NCI-H2029 treated with DMSO at 0.1 percent for 48 hours (cell line): ENCODE measurements at places on chromosomes 7 and 10.

DNA sequence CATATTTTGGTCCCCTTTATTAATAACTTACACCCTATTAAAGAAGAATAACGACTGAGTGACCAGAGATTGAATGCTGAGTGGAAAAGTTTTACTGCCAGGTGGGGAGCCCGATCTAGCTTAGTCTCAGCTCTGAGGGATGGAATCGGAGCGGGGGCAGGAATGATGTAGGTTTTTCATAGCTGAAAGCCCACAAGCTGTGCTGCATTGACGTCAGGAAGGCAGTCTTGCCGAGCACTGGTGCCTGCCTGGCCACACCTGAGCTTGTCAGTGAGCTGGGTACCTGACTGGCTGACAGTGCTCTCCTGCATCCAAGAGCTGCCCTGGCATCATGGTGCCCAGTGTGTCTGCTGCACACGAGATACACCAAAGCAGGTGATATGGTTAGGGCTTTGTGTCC, 34.8 kb downstream of the GRK5 start:
- DNase-seq: no peak

- DNase-seq: no peak
These were observed 62.6 kb downstream of the CDK6 start for GRCh38 chr7:92773808-92774207.

DNA sequence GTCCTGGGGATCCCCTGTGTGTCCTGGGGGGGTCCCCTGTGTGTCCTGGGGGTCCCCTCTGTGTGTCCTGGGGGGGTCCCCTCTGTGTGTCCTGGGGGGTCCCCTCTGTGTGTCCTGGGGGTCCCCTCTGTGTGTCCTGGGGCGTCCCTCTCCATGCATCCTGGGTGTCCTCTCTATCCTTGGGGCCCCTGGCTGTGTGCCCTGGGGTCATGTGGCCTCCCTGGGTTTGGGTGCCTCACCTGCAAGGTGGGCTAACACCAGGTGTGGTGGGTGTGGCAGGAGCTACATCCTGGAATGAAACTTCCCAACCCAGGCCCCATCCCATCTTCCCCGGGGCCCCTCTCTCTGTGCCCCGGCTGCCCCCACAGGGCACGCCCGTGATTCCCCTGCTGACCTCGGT, 4.9 kb downstream of the CYP2W1 start:
- no peak for DNase-seq

GRCh38 chr10:88131511-88132139, 268.2 kb downstream of the PTEN start:
- no peak for DNase-seq

GRCh38 chr10:131849591-131850382, 51.0 kb upstream of the PPP2R2D start:
- DNase-seq: no peak

- DNase-seq: no peak
These were observed 345.6 kb downstream of the MDFIC start for GRCh38 chr7:115267503-115267902.

- no peak for DNase-seq
These were observed 72.2 kb upstream of the COL13A1 start for GRCh38 chr10:69729326-69730048.

DNA sequence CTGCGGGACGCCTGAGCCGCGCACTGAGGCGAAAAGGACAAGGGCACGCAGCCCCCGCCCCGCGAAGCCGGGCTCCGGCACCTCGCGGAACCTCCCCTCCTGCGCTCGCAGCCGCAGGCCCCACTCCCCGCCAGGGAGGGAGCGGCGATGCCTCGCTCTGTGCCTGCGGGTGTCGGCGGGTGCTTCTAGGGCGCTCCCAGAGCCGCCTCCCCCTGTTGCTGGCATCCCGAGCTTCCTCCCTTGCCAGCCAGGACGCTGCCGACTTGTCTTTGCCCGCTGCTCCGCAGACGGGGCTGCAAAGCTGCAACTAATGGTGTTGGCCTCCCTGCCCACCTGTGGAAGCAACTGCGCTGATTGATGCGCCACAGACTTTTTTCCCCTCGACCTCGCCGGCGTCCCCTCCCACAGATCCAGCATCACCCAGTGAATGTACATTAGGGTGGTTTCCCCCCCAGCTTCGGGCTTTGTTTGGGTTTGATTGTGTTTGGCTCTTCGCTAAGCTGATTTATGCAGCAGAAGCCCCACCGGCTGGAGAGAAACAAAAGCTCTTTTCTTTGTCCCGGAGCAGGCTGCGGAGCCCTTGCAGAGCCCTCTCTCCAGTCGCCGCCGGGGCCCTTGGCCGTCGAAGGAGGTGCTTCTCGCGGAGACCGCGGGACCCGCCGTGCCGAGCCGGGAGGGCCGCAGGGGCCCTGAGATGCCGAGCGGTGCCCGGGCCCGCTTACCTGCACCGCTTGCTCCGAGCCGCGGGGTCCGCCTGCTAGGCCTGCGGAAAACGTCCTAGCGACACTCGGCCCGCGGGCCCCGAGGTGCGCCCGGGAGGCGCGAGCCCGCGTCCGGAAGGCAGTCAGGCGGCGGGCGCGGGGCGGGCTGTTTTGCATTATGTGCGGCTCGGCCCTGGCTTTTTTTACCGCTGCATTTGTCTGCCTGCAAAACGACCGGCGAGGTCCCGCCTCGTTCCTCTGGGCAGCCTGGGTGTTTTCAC, 519 bp downstream of the ITGB8 start:
- no peak for DNase-seq

GRCh38 chr7:50812094-50812493, 29.4 kb upstream of the GRB10 start:
- no peak for DNase-seq

GRCh38 chr10:97498841-97499560, at the start of gene UBTD1:
Gene UBTD1 (plus strand): TSS chr10:97498924. CDS start chr10:97499204, 280 bp downstream.
- no peak for DNase-seq

DNA sequence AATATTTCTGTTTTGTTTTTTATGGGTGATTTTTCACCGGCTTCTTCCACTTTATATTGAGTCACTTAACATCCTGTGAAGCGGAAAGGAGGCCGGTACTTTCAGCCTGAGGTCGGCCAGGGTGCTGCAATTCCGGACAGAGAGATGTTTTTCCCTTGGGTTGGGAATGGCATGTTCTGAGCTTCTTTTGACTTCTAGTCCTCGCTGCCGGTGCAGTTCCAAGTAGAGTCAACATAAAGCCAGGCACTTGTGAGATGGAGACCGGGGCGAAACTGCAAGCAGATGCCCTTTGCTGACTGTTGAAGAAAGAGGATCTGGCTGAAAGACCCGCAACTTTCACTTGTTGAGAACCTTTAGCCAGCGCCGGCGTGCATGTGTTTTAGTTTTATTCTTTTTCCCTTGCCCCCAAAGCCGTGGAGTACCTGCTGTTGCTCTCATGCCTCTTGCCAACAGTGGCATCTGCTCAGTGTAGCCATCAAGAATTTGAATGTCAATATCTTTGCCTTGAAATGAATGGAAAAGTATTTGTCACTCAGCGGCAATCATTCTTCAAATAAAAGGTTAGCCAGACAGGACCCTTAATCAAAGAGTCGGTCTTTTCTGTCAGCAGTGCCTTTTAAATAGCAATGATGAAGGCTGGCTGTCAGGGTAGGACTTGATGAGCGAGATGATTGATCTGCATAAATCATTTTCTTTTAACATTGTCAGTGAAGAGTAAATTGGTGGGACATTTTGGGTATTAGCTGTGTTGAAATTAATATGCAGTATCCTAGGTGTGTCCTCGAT, 351.2 kb downstream of the LRMDA start:
- DNase-seq: no peak

GRCh38 chr7:113015034-113015645, 71.5 kb downstream of the GPR85 start:
- DNase-seq: no peak

- DNase-seq: no peak
These were observed 56.4 kb downstream of the CTBP2 start for GRCh38 chr10:125103924-125104323.

DNA sequence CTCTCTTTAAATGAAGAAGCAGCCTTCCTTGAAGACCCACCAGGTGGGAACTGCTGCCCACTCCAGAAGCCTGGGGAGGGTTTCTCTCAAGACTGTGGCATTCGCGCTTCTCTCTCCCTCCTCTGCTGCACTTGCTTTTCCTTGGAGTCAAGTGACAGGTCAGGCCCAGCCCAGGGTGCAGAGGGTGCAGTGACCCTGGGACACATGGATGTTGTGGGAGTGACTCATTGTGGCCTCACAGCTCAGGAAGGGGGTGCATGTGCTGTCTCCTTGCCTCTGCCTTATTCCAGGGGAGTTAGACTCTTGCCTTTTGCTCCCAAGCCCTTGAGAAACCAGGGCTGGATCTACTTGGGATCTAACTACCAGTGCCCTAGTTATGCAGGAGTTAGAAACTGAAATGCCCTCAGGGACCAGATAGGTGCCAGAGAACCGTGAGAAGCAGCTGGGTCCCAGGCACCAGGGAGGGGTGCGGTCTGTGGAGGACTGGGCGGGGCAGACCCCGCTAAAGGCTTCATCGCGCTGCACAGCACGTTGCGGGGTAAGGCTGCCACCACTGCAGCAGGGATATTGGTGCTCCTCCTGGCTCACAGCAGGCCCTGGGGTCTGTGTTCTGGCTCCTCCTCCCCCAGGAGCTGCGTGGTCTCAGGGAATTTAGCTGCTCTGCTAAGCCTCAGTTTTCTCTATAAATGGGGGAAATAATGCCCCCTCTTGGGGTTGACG, 11.4 kb downstream of the FAM241B start:
- no peak for DNase-seq

GRCh38 chr10:6009150-6009549, 31.8 kb upstream of the IL15RA start:
- DNase-seq: no peak

GRCh38 chr10:100724531-100725027, 20.8 kb upstream of the PAX2 start:
- no peak for DNase-seq

DNA sequence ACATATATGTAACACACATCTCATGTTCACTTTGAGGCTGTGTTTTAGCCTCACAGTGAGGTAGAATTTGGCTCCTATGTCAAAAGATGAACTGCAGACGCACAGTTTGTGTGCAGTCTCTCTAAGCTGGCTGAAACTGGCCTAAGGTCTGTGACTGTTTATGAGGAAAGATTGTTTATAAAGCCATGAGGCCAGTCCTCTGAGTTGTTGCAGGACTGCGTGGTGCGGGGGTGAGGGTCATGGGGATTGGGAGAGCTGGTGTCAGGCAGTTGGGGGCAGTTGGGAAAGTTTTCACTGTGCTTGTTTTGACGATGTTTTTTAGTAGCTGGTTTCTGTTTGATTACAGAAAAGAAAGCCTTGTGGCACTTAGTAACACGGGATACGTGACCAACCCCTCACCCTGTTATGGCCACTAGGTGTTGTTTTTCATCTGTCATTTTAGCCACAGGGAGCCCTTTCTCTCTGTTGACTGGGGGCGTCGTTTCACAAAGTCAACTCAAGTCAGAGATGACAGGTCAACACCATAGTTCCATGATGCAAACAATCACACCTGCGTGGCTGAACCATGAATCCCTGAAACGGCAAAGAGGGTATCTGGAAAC, 310.9 kb downstream of the CCDC3 start:
- no peak for DNase-seq

GRCh38 chr7:9217204-9217603, 783.8 kb downstream of the NXPH1 start:
- DNase-seq: no peak

DNA sequence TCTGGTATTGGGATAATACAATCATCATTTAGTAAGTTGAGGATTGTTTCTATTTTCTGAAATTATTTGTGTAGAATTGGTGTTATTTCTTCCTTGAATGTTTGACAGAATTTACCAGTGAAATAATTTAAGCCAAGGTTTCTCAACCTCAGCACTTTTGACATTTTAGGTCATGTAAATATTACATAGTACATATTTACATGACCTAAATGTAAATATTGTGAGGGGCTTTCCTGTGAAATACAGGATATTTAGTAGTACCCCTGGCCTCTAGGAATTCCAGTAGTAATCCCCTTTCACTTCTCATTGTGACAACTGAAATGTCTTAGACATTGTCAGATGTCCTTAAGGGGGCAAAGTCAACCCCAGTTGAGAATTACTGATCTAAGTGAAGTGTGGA, 59.8 kb downstream of the TBC1D12 start:
- DNase-seq: no peak

DNA sequence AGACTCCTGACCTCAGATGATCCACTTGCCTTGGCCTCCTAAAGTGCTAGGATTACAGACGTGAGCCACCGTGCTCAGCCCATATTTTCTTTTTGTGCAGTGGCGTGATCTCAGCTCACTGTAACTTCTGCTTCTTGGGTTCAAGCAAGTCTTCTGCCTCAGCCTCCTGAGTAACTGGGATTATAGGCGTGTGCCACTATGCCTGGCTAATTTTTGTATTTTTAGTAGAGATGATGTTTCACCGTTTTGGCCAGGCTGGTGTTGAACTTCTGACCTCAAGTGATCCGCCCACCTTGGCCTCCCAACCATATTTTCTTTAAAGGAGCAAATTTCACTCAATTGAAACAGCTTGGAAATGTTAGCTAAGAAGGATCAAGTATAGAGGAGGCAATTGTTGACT, 16.5 kb downstream of the GBF1 start:
- no peak for DNase-seq

- DNase-seq: no peak
These were observed 2.4 kb upstream of the VDAC2 start for GRCh38 chr10:75208181-75208580.

GRCh38 chr7:117324960-117325359, 2.1 kb upstream of the WNT2 start:
- DNase-seq: no peak

GRCh38 chr7:139721821-139722220, 56.0 kb downstream of the HIPK2 start:
- no peak for DNase-seq

DNA sequence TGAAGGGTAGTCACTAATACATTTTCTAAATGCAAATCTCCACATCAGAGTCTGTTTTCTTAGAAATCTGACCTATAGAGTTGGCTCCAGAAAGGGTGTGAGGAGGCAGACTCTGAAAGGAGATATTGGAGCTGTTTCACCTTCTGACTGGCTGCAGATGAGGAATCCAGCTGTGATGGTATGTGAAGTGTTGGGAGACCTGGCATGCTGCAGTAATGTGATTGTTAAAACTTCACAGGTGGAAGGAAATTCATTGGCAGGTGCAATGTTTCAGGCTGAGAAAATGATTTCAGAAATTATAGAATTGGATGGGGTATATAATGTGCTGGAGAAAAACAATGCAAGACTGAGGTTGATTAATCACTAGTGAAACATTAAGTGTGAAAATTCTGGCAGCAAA, 1134.0 kb upstream of the LRRN3 start:
- no peak for DNase-seq

- no peak for DNase-seq
These were observed 76.5 kb downstream of the PPP1R17 start for GRCh38 chr7:31763548-31763947.

- DNase-seq: no peak
These were observed 1262.6 kb upstream of the SORCS1 start for GRCh38 chr10:108427146-108427545.
